ENCODE measurements at places on chromosomes 2 and 18.

DNA sequence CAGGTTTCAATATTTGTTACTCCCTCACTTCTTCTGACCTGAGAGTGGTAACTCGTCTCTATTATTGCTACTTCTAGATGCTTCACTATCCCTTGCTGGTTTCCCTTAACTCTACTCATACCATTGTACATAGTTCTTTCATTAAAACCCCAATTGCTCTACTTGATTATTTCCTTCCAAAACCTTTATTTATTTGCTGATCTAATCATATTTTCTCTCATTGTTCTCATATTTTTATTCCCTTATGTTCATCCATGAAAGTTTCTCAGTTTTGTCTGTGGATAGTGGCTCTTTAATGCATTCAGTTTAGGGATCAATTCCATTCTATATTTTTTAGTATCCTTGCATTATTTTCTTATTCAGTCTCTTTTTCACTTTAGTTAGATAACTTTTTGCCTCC, 42.1 kb downstream of the RND3 start:
- no peak overlapping the region for H3K27ac ChIP-seq
- H3K27me3 ChIP-seq = no peaks in the 10 kb centered on the region
- no peaks in the 10 kb centered on the region for H3K4me1 ChIP-seq
- no peak for DNase-seq
- H3K36me3 ChIP-seq = no peaks in the 10 kb centered on the region
- H3K4me3 ChIP-seq = no peak overlapping the region

- no peaks in the 10 kb centered on the region for H3K4me1 ChIP-seq
- H3K36me3 ChIP-seq = no peaks in the 10 kb centered on the region
- H3K27ac ChIP-seq = no peak overlapping the region
- no peak overlapping the region for H3K4me3 ChIP-seq
Measured at GRCh38 chr18:47754311-47755101, 176.0 kb downstream of the SMAD2 start.

- H3K27me3 ChIP-seq = no peaks in the 10 kb centered on the region
- H3K4me3 ChIP-seq = no peak overlapping the region
- H3K36me3 ChIP-seq = no peaks in the 10 kb centered on the region
- peak; percentile 66 for DNase-seq
Measured at GRCh38 chr2:121565389-121566250, 34.9 kb downstream of the RNU4ATAC start.

GRCh38 chr2:120455390-120455789, 109.5 kb downstream of the INHBB start:
- H3K27ac ChIP-seq = no peak overlapping the region
- no peak for DNase-seq
- H3K4me3 ChIP-seq = no peak overlapping the region
- no peaks in the 10 kb centered on the region for H3K27me3 ChIP-seq
- H3K4me1 ChIP-seq = no peaks in the 10 kb centered on the region

- no peak overlapping the region for H3K4me3 ChIP-seq
- H3K27me3 ChIP-seq = no peaks in the 10 kb centered on the region
- peaks cover 4% of the 10 kb centered on the region for H3K4me1 ChIP-seq
- no peak overlapping the region for H3K27ac ChIP-seq
Measured at GRCh38 chr2:200092235-200092634, 136.9 kb downstream of the MAIP1 start.

- DNase-seq = no peak
- no peaks in the 10 kb centered on the region for H3K4me1 ChIP-seq
- H3K36me3 ChIP-seq = no peaks in the 10 kb centered on the region
- H3K27ac ChIP-seq = no peak overlapping the region
- no peaks in the 10 kb centered on the region for H3K27me3 ChIP-seq
- H3K4me3 ChIP-seq = no peak overlapping the region
Measured at GRCh38 chr2:145495590-145495989, 975.7 kb upstream of the ZEB2 start.

DNA sequence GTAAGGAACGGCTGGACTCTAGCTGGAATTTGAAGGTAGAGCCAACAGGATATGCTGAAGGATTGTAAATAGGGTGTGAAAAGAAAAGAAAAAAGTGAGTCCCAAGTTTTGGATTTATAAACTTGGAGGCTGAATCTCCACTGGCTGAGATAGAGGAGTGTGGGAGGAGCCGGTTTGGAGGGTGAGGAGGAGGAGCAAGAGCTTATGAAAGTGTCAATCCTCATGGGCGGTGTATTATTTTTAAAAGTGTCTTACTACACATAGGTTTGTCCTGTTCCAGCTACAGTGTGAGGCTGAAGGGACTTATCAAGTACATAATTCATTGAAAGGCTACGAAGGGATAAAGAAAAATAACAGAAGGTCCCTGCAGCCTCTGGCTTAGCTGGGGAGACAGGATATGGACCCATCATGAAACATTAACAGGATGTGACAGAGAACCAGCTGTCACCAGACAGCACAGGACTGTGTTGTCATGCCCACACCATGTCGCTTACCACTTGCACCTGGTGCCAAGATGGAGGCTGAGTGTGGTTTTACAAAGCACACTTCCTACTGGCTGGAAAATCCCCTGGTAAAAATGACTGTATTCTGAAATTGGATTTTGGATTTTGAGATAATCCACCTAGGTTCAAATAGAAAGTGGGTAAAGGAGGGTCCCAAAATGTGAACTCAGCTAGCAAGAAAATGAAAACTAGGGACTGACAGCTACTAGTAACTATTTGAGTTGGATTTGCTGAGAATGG, 2.5 kb upstream of the MREG start:
- H3K27me3 ChIP-seq = no peaks in the 10 kb centered on the region
- H3K36me3 ChIP-seq = no peaks in the 10 kb centered on the region
- no peak overlapping the region for H3K4me3 ChIP-seq
- H3K4me1 ChIP-seq = no peaks in the 10 kb centered on the region
- no peak overlapping the region for H3K27ac ChIP-seq
- DNase-seq = peak; percentile 47

DNA sequence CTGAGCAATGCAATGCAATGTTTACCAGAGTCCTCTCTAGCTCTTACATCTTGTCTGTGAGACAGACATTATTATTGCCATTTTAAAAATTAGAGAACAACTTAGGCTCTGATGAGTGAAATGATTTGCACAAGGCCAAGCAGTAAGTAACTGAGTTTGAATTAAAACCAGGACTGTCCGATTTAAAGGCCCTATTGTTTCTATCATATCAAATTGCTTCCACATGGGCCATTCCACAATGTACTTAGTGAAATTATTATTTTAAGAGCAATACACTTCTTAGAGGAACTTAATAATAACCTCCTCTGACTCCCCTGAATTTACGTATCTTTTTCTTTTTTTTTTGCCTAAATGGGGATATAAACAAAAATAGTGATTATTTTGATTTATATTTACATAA, 64.6 kb downstream of the PLCL1 start:
- no peak for DNase-seq
- H3K27ac ChIP-seq = no peak overlapping the region
- no peaks in the 10 kb centered on the region for H3K36me3 ChIP-seq
- H3K4me3 ChIP-seq = no peak overlapping the region

GRCh38 chr2:240111253-240111652, 24.9 kb downstream of the COPS9 start:
- no peak overlapping the region for H3K27ac ChIP-seq
- no peaks in the 10 kb centered on the region for H3K4me1 ChIP-seq
- H3K4me3 ChIP-seq = no peak overlapping the region
- peak; percentile 26 for DNase-seq

- no peak overlapping the region for H3K4me3 ChIP-seq
- H3K36me3 ChIP-seq = no peaks in the 10 kb centered on the region
- no peaks in the 10 kb centered on the region for H3K27me3 ChIP-seq
- peaks cover 11% of the 10 kb centered on the region for H3K4me1 ChIP-seq
Measured at GRCh38 chr2:145769011-145769716, 1249.2 kb upstream of the ZEB2 start.

- no peaks in the 10 kb centered on the region for H3K4me1 ChIP-seq
- H3K36me3 ChIP-seq = peaks cover 4% of the 10 kb centered on the region
- peak; percentile 59 for DNase-seq
- no peak overlapping the region for H3K4me3 ChIP-seq
Measured at GRCh38 chr18:26073758-26074157, 16.7 kb downstream of the SS18 start.

- DNase-seq = no peak
- H3K4me1 ChIP-seq = no peaks in the 10 kb centered on the region
- H3K36me3 ChIP-seq = no peaks in the 10 kb centered on the region
- H3K27me3 ChIP-seq = no peaks in the 10 kb centered on the region
Measured at GRCh38 chr18:32303400-32303799, 113.6 kb downstream of the MEP1B start.

DNA sequence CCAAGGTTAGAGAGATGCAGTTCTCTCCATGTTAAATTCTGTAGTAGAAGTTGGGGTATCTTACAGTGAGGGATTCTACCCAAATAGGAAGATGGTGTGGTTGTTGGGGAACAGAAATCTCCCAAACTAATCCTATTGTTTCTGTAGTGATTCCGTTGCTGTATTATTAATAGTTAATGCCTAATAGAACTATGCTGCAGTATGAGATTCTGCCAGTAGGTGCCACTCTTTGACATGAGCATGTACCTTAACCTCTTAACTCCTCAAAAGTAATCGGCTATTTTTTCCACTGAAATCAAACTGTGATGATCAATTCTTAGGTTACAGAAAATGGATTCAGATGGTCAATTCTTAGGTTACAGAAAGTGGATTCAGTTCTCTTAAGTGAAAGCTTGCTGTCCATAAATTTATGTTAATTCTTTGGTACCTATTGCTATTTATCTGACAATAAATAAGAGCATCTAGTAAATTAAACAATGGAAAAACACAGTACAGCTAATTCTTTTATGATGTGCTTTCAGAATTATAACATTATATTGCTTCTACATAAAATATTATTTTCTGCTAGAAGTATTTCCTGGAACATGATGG, 97.9 kb upstream of the DLX2 start:
- no peak overlapping the region for H3K4me3 ChIP-seq
- no peaks in the 10 kb centered on the region for H3K27me3 ChIP-seq
- no peaks in the 10 kb centered on the region for H3K4me1 ChIP-seq
- peak; percentile 20 for DNase-seq
- H3K27ac ChIP-seq = no peak overlapping the region
- H3K36me3 ChIP-seq = no peaks in the 10 kb centered on the region

DNA sequence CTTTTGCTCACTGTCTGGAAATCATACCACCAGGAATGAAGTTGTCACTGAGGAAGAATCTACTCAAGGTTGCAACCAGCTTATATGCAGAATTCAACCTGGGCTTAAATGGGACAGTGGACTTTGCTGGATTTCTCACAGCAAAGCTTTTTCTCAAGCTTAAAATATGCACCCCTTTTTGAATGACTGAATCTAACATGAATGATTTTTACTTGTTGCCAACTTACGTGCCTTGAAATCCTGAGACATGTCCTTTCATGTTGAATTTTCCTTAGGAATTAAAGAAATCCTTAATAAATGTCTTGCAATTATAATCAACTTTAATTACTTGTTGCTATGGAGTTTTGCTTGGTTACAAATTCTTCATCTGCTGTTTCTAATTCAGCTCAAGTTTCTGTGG, 57.4 kb downstream of the SPP2 start:
- H3K4me1 ChIP-seq = no peaks in the 10 kb centered on the region
- H3K27me3 ChIP-seq = no peaks in the 10 kb centered on the region
- no peaks in the 10 kb centered on the region for H3K36me3 ChIP-seq
- no peak overlapping the region for H3K27ac ChIP-seq
- H3K4me3 ChIP-seq = no peak overlapping the region

DNA sequence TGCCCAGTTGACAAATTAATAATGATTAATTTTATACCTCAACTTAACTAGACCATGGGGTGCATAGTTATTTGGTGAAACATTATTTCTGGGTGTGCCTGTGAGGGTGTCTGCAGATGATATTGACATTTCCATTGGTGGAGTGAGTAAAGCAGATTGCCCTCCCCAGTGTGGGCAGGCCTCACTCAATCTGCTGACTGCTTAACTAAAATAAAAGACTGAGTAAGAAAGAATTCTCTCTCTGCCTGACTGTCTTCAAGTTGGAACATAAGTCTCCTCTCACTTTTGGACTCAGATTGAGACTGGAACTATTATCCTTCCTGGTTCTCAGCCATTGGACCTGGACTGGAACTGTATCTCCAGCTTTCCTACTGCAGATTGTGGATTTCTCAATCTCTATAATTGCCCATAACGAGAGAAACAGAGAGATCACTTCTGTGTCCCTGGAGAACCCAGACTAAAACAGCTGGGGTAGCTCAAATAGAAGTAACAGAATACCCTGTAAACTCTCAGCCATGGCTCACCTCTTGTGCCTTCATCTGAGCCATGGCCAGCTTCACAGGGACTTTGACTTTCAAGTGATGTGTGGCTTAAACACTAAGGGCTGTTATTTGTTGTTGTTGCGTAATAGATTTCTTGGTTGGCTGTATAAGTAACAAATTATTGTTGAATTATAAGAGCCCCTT, 575.3 kb upstream of the RAB6C start:
- no peaks in the 10 kb centered on the region for H3K36me3 ChIP-seq
- H3K4me3 ChIP-seq = no peak overlapping the region
- DNase-seq = peak; percentile 79

DNA sequence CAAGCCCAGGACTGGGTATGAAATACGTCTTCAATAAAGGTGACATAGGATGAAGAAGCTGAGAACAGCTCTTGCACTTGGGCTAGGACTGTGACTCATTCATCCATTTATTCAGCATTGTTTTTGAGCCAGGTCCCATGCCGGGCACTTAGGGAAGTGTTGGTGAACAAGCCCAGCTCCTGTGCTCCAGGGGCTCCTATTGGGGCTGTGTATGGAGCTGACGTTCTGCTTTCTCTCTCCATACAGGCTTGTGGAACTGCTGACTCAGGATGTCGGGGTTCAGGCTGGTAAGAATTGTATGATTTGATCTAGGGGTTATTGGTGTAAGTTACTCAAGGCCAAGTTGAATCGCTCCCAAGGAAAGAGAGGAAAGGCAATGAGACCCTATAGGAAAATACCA, 24.0 kb downstream of the MYO7B start:
- H3K36me3 ChIP-seq = no peaks in the 10 kb centered on the region
- H3K27ac ChIP-seq = no peak overlapping the region
- H3K4me1 ChIP-seq = no peaks in the 10 kb centered on the region
- H3K4me3 ChIP-seq = no peak overlapping the region
- no peak for DNase-seq
- no peaks in the 10 kb centered on the region for H3K27me3 ChIP-seq

- DNase-seq = no peak
- no peaks in the 10 kb centered on the region for H3K4me1 ChIP-seq
- H3K27me3 ChIP-seq = no peaks in the 10 kb centered on the region
- no peak overlapping the region for H3K4me3 ChIP-seq
Measured at GRCh38 chr2:152627351-152627957, 89.8 kb downstream of the PRPF40A start.

- H3K4me1 ChIP-seq = no peaks in the 10 kb centered on the region
- no peaks in the 10 kb centered on the region for H3K36me3 ChIP-seq
- DNase-seq = no peak
- H3K27ac ChIP-seq = no peak overlapping the region
- H3K27me3 ChIP-seq = no peaks in the 10 kb centered on the region
Measured at GRCh38 chr2:146821836-146822316, 1023.0 kb upstream of the ACVR2A start.

DNA sequence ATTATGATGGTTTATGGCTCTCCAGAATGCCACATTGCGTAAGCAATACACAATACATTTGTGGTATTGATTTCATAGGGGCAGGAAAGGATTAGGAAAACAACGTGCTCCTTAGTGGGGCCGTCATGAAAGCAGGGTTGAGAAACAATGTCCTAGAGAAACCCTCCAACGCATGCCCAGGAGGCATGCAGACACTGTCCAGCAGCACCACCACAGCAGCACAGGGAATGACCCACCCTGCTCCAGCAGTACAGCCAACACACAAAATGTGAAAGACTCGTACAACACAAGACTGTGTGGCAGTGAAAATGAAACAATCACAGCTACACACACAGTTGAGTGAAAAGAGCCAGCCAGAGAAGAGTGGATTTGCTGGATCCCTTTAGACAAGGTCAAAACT, 66.3 kb downstream of the FAM168B start:
- no peak for DNase-seq
- no peak overlapping the region for H3K4me3 ChIP-seq
- H3K36me3 ChIP-seq = no peaks in the 10 kb centered on the region
- H3K4me1 ChIP-seq = no peaks in the 10 kb centered on the region

All from lung (tissue), 17 donors.